ENCODE measurements at places on chromosomes 7 and 10.

DNA sequence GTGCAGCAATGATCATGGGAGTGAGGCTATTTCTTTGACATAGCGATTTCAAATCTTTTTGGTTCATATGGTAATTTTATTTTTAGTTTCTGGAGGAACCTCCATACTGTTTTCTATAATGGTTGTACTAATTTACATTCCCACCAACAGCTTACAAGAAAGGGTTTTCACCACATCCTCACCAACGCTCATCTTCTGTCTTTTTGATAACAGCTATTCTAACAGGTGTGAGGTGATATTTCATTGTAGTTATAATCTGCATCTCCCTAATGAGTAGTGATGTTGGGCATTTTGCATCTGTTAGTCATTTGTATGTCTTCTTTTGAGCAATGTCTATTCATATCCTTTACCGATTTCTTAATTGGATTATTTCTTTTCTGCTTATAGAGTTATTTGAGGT is 75.0 kb upstream of the FHIP2A start:
- DNase-seq = no peak

DNA sequence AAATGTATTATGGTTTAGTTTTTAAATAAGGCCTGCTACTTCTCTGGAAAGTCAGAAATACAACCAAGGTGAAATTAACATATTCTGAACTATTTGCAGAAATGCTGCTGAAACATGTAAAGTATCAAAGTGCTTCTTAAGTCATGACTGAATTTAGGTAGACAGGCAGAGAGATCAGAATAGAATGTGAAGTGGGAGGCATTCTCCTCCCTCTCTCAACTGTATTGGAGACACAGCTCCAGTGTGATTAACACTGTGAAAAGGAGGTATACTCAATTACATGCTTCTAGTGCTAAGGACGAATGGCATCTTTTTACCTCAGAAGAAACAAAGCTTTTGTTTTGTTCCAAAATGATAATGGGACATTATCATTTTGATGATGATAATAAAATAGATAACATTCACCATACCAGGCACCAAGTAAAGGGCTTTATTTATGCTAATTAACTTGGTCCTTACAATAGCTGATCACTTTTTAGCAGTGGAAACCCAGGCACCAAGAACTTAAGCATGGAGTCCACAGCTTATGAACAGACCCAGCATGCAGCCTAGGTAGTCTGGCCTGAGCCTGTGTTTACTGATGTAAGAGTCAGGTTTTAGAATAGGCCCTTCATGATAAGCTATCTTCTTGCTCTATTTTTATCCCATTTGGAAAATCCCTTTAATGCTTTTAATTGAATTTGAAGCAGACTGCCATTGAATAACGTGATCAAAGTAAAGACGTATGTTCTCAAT is 26.0 kb downstream of the PPP1R9A start:
- no peak for DNase-seq

DNA sequence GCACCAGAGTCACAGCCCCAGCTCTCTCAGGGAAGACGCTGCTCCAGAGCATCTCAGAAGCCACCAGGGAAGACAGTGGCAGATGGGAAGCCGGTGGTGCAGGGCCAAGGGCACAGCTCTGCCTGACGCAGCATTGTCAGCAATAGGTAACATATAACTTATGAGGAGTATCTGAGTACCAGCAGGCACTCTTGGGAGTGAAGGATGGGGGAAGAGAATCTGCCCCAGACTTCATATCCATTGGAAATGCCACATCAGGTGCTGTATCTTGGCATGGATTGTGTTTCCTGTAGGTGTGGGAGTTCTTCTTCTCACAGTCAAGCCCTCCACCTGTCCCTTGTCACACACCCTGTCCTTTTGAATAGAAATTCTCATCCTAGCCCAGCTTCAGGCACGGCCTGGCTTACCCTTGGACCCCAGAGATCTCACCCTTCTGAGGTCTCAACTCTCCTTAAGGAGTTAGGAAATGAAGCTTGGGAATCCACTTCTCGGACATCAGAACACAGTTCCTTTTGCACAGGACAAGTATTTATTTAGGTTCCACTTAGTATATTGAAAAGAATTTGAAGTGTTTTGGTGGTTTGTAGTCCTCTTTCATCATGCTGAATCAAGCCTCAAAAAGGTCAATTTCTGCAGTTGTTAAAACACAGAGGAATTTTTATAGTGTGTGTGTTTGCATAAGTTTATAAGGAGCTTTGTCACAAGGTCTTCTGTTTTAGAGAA is 9.9 kb downstream of the EPDR1 start:
- DNase-seq = no peak

DNA sequence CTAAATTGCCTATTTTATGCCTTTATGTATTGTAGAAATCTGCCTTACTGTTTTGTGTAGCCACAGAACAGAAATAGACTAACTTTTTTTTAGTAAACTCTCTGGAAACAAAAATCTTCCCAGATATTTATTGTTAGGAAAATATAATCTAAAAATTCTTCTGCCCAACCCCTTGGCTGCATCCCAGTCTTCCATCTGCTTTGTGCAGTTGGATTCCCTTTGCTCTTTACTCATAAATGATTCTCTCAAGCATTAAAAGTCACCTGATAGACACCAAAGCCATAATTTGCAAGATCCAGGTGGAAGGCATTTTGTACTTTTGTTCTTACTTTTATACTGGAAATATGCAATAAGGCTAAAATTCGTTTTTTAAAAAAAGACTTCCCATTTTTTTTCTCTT is 6.1 kb upstream of the CAV2 start:
- DNase-seq = no peak

- DNase-seq = no peak
Measured at GRCh38 chr7:72028267-72028666, 383.9 kb downstream of the CALN1 start.

DNA sequence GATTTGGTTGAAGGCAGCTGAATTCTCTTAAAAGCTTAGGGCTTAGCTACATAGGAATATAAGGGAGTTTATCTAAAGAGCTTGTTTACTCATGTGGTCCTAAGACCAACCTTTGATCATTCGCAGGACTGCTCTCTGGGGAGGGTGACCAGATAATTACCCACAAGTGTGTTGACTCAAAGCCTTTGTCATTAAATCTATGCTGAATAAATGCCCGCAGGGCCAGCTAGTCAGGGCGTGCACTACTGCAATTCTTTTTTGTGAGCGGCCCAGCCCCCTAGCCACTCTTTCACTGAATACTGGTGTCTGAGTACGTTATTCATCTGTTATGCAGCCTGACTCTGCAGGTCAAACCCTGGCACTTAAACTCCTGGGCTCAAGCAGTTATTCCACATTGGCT is 69.6 kb downstream of the AKAP9 start:
- DNase-seq = no peak

GRCh38 chr7:17854261-17855047 is 85.8 kb downstream of the SNX13 start:
- DNase-seq = no peak

GRCh38 chr10:83289373-83289772 is 849.9 kb upstream of the GHITM start:
- DNase-seq = no peak

DNA sequence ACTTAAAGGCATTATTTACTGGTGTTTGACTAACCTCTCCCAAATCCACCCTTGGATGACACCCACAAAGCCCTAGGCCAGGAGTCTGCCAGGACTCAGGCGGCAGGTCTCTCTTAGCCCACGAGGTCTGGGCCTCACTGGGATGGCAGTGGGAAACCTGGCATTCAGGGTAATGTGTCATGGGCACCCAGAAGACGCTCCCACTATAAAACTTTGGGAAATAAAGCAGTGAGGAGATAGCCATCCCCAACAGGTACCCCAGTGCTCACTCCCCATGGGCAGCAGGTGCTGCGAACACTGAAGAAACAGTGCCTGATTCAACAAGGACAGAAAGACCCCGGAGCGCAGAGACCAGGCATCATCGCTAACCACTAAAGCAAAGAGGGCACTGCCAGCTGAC is 14.4 kb upstream of the PTPRN2 start:
- no peak for DNase-seq

GRCh38 chr10:101346177-101346576 is 7.8 kb upstream of the BTRC start:
- no peak for DNase-seq

DNA sequence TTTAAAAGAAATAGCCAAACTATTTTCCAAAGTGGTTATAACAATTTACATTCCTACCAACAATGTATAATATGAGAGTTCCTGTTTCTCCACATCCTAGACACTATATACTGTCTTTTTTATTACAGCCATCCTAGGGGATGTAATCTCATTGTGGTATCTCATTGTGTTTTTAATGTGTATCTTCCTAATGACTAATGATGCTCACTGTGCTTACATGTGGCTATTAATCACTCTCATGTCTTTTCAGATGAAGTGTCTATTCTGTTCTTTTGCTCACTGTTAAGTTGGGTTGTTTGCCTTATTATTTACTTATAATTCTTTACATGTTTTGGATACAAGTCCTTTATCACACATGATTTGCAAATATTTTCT is 71.8 kb downstream of the ZNF438 start:
- no peak for DNase-seq

DNA sequence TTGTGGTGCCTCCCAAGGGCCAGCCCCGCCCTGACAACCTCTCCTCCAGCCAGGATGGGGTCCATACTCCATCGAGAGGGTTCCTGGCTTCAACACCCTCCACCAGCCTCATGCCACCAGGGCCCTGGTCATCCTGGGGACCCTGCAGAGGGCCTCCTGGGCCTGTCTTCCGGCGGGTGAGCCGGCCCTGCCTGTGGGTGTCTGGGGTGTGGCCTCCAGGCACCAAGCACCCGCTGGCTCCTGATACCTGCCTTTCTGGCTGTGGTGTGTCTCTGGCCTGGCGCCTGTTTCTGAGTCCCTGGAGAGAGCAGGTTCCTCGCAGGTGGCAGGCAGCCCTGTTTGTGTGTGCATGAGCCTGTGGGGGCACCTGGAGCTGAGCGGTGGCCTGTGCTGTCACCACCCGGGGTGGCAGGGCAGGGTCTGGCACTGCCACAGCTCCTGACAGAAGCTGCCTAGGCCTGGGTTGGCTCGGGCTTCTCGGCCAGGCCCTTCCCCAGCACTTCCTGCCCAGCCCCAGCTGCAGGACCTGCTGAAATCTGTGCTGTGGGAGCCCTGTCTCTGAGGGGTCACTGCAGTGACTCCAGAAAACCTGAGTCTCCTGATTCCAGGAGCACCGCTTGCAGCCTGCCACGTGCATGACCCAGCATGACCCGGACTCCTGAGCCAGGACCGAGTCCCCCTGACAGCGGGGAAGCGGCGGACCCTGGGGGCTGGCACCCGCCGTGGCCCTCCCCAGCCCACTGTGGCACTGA is 18.4 kb downstream of the ADAM8 start:
- no peak for DNase-seq

- no peak for DNase-seq
Measured at GRCh38 chr10:47336387-47337134, 11.6 kb upstream of the RBP3 start.

GRCh38 chr10:34664706-34665105 is 150.4 kb downstream of the PARD3 start:
- no peak for DNase-seq

DNA sequence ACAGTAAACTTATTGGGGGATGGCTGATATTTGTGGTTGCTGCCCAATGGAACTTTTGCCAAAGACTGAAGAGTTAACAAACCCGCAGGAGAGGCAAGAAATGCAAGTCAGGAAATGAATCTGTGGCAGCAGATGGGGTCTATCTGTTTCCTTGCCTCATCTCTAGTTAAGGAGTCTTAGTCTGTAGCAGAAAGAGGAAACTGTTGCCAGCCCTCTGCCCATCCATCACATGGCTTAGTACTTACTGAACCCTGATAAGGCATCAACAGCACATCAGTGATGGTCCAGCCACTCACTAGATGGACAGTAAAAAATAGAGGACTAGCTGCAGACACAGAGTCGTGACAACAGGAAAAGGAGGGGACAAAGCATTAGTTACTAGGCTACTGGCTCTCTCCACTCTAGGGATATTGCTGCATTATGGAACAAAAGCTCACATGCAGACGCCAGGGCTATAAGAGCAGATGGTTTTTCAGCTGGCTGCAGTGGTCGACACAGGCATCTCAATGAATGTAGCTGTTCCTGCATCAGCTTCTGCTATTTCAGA is 614.7 kb downstream of the PARD3 start:
- DNase-seq = no peak

GRCh38 chr10:88070080-88070880 is 206.9 kb downstream of the PTEN start:
- no peak for DNase-seq

DNA sequence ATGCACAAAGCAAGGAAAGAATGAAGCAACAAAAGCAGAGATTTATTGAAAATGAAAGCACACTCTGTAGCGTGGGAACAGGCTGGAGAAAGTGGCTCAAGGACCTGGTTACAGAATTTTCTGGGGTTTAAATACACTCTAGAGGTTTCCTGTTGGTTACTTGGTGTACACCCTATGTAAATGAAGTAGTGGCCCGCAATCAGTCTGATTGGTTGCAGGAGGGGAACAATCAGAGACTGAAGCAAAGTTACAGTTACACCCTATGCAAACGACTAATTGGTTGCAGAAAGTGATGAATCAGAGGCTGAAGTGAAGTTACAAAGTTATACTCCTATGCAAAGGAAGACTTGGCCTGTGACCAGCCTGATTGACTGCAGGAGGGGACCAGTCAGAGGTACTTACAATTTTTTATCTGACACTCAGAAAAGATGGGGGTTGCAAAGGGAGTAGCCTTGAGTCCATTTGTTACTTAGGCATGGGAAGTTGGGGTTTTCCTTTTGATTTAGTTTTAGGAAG is 3.6 kb upstream of the MTPN start:
- peak; percentile 76 for DNase-seq

DNA sequence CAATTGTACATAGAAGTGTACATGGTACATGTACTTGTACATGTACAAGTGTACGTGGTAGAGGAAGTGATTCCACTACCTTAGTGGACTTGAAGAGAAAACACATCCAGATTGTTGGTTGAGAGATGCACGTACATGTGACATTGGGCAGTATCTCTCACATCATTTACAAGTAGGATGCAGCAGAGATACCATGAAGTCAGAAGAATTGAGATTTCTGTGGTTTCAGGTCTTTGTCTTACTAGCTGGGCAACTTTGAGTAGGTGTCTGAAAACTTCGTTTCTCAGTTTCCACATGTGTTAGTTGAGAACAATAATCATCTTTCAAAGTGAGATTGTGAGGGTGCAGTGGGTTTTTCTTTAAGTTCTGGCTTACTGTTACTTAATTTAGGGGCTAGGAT is 21.5 kb downstream of the CLDN12 start:
- DNase-seq = no peak

GRCh38 chr10:59517996-59518395 is 155.6 kb upstream of the FAM13C start:
- DNase-seq = no peak

DNA sequence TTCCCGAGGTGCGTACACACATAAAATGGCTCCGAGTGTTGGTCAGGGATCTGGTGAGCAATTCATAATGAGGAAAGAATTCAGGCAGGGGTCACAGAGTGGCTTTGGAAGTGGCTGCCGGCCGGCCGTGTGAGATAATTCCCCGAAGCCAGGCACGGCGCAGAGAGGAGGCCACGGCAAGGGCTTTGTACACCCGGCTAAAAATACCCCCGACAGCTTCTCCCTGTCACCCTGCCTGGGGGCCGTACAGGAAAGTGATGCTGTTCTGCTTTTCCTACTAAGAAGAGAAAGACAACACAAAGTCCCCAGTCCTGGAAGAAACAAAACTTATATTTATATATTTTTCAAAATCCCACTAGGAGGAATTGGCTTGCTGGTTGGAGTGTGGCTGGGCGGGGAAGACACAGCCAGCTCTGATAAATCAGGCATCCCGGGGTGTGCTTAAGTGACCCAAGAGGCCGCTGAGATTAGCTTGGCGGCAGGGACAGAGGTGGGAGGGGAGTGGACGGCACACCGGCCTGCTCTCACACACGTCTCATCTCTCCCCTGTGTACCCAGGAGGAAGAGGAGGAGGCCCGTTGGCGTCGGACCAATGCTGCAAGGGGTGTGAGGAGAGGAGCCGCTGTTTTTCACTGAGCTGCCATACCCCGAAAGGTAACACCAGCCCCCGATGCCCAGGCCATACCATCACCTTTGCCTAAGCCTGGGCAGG is 70.5 kb downstream of the ZMIZ1 start:
- no peak for DNase-seq
